ENCODE measurements at places on chromosomes 2 and 18.

DNA sequence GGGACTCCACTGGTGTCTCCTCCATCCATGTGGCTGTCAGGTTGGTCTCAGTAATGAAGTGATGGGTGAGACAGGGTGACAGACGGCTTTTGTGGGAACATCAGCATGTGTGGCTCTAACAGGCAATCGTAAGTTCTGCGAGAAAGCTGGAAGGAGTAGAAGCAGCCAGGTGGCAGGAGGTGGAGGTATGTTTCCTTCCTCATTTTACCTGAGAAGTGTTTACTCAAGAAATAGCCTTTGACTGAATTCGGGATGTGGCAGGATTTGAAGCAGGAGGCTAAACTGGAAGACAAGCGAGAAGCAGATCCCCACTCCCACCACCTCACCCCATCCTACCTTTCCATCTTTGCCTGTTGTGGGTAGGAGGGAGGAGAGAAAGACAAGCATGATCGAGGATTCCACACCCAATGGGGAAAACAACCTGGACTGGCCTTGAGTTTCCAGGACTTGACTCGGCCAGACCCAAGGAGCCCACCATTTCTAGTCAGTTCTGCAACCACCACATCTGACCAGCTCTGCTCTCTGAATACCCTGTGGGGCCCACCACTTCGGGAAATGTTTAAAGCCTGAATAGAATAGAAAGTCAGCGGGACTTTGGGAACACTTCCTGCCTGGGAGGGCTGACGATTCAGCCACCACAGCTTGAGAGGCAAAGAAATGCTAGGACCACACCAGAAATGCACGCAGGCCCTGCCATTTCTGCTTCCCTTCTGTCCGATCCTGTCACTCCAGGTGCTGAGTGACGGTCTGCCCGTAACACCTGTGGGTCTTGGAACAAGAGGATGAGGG lies 1.2 kb downstream of the ABCG8 start:
- DNase-seq: peak; percentile 40
- H3K36me3 ChIP-seq: no peaks in the 10 kb centered on the region
- H3K27me3 ChIP-seq: no peaks in the 10 kb centered on the region
- no peak overlapping the region for H3K4me3 ChIP-seq
- no peak overlapping the region for H3K27ac ChIP-seq
- no peaks in the 10 kb centered on the region for H3K4me1 ChIP-seq

GRCh38 chr2:62112179-62112578 lies 83.7 kb upstream of the B3GNT2 start:
- peak overlapping the region; percentile 45 for H3K27ac ChIP-seq
- H3K36me3 ChIP-seq: peaks cover 4% of the 10 kb centered on the region
- H3K27me3 ChIP-seq: no peaks in the 10 kb centered on the region
- H3K4me3 ChIP-seq: peak overlapping the region; percentile 12
- H3K4me1 ChIP-seq: peaks cover 45% of the 10 kb centered on the region

DNA sequence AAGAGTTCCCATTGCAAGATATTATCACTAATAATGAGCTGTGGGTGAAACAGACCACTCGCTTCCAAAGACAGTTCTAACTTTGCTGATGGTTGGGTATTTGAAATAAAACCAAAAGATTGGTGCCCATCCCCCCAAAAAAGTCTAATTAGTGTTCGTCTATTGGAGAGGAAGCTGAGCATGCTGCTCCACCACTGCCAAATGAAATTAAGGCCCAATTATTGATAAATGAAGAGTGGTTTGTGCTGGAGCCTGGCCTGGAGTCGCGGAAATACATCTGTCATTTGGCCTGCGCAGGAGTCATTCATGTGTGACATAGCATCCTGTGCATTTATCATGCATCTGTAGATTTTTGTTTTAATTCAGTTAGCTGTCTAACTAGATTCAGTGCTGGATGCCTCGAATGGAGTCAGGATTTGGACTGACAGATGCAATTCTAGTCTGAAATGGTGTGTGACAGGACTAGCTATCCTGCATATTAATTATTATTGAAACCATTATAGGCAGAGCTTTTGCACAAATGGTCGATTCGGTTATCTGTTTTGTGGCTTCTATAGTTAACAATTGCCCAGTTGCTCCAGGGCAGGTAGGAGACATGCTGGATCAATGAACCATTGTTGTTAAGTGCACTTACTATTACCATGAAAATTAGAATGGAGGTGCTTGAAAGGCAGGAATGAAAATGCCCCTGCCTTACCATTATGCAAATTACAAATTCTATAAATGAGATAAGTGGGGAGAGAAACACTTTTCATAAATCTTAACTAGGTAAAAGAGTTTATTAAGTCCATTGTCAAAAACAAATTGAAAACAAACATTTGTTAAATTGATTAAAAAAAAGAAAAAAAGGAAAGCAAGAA lies 450.4 kb upstream of the TCF4 start:
- no peaks in the 10 kb centered on the region for H3K27me3 ChIP-seq
- no peak overlapping the region for H3K27ac ChIP-seq
- no peak overlapping the region for H3K4me3 ChIP-seq
- H3K4me1 ChIP-seq: peaks cover 6% of the 10 kb centered on the region

DNA sequence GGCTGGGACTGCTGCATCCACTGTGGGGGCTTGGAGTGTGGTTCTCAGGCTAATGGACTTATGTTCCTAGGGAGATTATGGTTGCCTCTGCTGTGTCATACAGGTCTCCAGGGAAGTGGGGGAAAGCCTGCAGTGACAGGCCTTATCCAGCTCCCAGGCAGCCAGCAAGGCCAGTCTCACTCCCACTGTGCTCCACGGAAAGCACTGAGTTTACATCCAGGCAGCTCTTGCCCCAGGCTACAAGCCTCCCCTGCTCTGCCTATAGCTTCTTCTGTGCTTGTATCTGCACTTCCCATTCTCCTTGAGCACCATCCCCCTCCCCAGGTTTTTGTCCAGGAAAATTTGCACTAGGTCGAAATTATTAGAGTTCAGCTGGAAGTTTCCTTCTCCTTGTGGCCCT lies 231.9 kb downstream of the ZRANB3 start:
- H3K27me3 ChIP-seq: no peaks in the 10 kb centered on the region
- no peak overlapping the region for H3K27ac ChIP-seq
- H3K36me3 ChIP-seq: peaks cover 12% of the 10 kb centered on the region
- no peaks in the 10 kb centered on the region for H3K4me1 ChIP-seq

- no peak for DNase-seq
- no peaks in the 10 kb centered on the region for H3K27me3 ChIP-seq
- peaks cover 6% of the 10 kb centered on the region for H3K36me3 ChIP-seq
- H3K4me1 ChIP-seq: peaks cover 33% of the 10 kb centered on the region
- H3K4me3 ChIP-seq: peak overlapping the region; percentile 74
Measured at GRCh38 chr2:174827371-174828369, 63.4 kb upstream of the CHRNA1 start.

DNA sequence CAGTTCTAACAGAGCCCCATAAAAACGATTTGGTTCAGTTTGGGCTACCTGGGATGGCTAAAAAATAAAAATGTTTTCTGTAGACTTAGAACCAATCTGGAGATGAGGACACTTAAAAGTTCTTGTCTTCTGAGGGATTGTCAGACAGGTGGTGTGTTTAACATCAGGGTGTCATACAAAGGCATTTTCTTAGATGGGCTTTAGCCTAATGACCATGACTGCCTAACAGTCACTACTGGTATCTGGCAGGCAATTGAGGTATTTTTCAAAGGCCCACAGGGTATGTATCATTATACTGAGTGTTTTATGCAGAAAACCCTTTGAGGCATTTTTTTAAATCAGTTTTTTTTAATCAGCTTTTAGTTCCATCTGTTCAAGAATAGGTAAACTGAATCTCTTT lies 341.4 kb downstream of the PARD3B start:
- no peak for DNase-seq
- H3K27ac ChIP-seq: no peak overlapping the region
- H3K4me3 ChIP-seq: no peak overlapping the region
- H3K27me3 ChIP-seq: no peaks in the 10 kb centered on the region
- no peaks in the 10 kb centered on the region for H3K36me3 ChIP-seq
- H3K4me1 ChIP-seq: peaks cover 10% of the 10 kb centered on the region

GRCh38 chr2:38572167-38572566 lies 30.6 kb downstream of the HNRNPLL start:
- peaks cover 15% of the 10 kb centered on the region for H3K36me3 ChIP-seq
- H3K4me1 ChIP-seq: no peaks in the 10 kb centered on the region
- H3K27me3 ChIP-seq: no peaks in the 10 kb centered on the region
- H3K4me3 ChIP-seq: no peak overlapping the region

DNA sequence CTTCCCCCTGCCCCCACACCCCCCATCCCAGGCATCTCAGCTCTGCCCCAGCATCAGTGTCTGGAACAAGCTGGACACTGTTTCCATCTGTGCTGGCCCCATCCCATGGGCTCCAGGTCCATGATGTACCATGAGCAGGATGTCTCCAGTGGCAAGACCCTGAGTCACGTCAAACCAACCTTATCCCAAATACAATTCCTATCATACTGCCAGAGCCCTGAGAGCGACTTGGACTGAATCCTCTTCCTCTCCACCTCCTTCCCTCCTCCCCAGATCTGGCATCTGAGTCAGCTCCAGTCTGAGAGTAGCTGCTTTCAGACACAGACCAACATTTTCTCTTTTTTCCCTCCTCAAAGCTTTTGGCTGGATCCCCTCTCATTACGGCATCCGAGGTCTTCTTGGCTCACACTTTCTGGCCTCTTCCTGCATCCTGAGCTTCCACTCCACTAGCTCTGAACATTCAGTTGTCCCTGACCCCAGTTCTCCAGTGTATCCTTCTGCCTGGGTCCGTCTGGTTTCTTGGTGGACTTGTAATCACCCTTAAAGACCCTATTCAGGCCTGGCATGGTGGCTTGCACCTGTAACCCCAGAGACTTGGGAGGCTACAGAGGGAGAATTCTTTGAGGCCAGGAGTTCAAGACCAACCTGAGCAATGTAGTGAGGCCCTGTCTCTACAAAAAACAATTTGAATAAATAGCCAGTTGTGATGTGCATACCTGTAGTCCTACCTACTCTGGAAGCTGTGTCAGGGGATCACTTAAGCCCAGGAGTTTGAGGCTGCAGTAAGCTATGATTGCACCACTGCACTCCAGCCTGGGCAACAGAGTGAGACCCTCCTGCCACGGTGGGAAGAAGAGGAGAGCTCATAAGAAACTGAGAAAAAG lies 68.3 kb downstream of the ACKR3 start:
- peaks cover 11% of the 10 kb centered on the region for H3K4me1 ChIP-seq
- no peak overlapping the region for H3K4me3 ChIP-seq
- H3K36me3 ChIP-seq: peaks cover 3% of the 10 kb centered on the region
- no peak overlapping the region for H3K27ac ChIP-seq
- peaks cover 2% of the 10 kb centered on the region for H3K27me3 ChIP-seq

- no peak overlapping the region for H3K27ac ChIP-seq
- no peaks in the 10 kb centered on the region for H3K27me3 ChIP-seq
- no peaks in the 10 kb centered on the region for H3K4me1 ChIP-seq
- no peak overlapping the region for H3K4me3 ChIP-seq
- no peak for DNase-seq
- H3K36me3 ChIP-seq: no peaks in the 10 kb centered on the region
Measured at GRCh38 chr2:215636816-215637215, 200.9 kb upstream of the FN1 start.

DNA sequence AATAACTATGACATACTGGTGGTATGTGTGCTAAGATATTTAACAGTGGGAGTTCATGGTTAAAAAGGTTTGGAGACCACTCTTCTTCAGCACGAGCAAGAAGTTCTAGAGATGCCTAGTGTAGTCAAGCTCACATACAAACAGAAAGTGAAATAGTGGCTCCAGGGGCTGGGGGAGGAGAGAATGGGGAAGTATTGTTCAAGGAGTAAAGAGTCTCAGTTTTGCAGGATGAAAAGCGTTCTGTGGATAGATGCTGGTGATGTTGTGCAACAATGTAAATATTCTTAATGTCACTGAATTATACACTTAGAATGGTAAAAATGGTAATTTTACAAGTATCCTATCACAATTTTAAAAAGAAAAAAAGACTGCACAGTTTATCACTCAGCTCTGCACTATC lies 29.0 kb upstream of the EPAS1 start:
- no peak overlapping the region for H3K4me3 ChIP-seq
- no peaks in the 10 kb centered on the region for H3K36me3 ChIP-seq
- no peak overlapping the region for H3K27ac ChIP-seq
- peaks cover 10% of the 10 kb centered on the region for H3K4me1 ChIP-seq
- peaks cover 4% of the 10 kb centered on the region for H3K27me3 ChIP-seq
- DNase-seq: no peak

DNA sequence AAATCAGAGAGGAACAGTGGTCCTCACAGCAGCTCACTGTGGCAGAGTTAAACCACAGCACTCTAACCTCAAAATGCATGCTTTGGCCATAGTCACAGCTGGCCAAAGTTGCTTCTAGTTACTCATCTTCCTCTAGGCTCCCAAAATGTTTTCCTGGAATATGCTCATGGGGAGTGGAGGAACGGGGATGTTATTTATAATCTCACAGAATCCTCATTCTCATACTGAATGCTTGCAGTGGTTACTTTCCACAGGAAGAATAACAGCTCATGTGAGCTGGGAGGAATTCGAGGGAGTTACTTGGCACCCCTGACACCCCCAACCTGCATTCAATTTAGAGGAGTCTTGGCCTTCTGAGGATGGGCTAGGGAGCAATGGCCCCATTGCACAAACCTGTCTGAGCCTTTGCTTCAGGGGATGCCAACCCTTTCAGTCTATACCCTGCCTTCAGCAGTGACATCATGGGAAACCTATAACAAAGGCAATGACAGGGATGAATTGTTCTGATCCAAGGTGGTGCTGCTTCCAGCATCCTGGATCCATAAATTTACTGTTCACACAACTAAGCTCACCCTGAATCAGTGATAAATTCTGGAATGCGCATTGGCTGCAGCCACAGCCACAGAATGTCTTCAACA lies 22.4 kb upstream of the CCBE1 start:
- no peak overlapping the region for H3K4me3 ChIP-seq
- peaks cover 14% of the 10 kb centered on the region for H3K27me3 ChIP-seq
- H3K27ac ChIP-seq: no peak overlapping the region
- peaks cover 23% of the 10 kb centered on the region for H3K4me1 ChIP-seq
- H3K36me3 ChIP-seq: no peaks in the 10 kb centered on the region

Data from type B pancreatic cell (in vitro differentiated cells).